GF-D8 (cell line): ENCODE measurements at places on chromosomes 5 and 9.

DNA sequence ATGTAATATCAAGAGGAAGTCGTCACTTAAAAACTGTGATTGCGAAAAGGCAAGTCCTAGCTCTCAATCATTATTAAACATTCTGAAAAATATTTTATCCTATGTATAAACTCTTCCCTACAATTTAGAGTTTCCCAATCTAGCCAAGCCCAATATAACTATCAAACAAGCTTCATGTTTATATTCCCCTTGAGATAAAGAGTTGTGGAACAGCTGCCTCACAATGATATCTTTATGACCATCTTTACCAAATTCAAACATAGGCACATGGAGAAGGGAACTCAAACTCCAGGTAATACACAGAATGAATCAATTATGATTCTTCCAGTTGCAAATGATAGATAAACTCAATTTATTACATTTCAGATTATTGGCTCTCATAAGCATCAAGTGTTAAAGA lies 1468.7 kb downstream of the EFNA5 start:
- no peak for DNase-seq

- no peak for DNase-seq
Observed at GRCh38 chr9:121187636-121188305, 13.9 kb downstream of the RAB14 start.

- no peak for DNase-seq
Observed at GRCh38 chr5:5025774-5026408, 114.2 kb upstream of the ADAMTS16 start.

GRCh38 chr9:129863059-129863690 lies 27.9 kb downstream of the USP20 start:
- DNase-seq: peak; percentile 98

DNA sequence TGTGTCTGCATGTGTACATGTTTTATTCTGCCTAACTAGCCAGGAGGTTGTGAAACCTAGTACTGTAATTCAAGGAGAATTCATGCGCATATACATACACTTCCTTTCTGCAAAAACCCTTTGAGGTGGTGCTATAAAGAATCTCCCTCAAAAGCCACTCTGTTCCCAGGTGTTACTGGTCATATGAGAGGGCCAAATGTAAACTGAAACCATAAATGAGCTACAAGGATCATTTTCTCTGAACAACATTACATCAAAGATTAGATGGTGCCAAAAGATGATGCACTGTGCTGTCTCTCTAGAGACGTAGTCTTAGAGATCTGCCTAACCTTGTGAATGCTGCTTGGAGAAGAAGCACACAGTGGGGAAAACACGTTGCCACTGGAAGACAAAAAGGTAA lies 15.7 kb downstream of the NREP start:
- DNase-seq: no peak

GRCh38 chr9:7910426-7911020 lies 110.9 kb upstream of the DMAC1 start:
- DNase-seq: no peak
